Ovary (tissue), 10 donors: ENCODE measurements at places on chromosomes 6 and 20. TPM values are rescaled to one million over a fixed set of nuclear protein-coding genes. Genes with fewer than 3 reads are reported as not detected.

TFAP2D gene
- not detected for total RNA-seq

DNA sequence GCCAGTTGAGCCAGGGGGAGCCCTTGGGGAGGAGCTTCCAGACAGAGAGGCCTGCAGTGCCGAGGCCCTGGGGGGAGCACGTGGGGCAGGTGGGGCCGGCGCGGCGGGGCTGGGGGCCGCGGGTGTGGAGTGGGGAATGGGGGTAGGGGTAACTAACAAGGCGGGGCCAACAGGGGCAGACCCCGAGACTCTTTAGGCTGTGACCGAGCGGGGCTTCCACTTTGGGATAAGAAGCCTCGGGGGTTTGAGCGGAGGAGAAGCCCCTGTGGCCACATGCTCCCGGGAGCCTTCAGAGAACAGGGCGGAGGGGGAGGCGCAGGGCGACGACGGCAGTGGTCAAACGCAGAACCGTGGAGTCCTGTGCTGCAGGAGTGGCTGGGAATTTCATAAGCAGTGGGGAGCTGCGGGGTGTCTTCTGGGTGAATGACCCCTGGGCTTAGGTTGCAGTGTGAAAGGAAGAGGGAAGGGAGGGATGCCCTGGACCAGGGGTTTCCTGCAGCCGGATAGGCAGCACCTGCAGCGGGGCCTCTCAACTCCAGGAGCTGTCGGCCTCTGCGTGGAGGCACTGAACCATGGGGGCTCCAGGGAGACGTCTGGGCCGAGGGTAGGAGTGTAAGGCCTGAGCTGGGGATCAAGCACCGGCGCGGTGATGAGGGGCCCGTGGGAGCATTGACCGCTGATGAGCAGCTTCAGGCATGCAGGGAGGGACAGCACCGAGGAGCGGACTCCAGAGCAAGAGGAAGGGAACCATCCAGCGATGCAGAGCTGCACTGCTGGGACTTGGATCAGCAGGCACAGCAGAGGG lies 121.0 kb downstream of the SYNDIG1 start:
- no peak for DNase-seq

TRIM38 gene
- 7.7 TPM for total RNA-seq

DNA sequence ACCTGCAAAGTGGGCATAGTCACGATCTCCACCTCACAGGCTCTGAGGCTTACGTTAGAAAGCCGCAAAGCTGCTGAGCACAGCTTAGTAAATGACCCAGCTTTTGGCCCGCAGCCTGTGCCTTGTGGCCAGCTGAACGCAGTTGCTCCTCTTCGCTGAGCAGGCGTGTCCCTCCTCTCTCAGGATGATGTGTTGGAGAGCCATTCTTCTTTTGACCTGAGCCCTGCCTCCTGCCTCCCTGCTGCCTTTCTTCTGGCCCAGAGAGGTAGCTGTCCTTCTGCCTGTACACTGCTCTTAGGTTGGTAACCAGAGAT lies 47.6 kb upstream of the MYL9 start:
- DNase-seq: peak; percentile 76

- no peak for DNase-seq
These were observed 134.6 kb upstream of the BTN3A2 start for GRCh38 chr6:26230351-26230750.
